ENCODE measurements at places on chromosomes 12 and 14. TPM values are rescaled to one million over a fixed set of nuclear protein-coding genes. Genes with fewer than 3 reads are reported as not detected.

Gene ASIC1
- total RNA-seq, result 4.2 TPM

Gene TMEM229B
- total RNA-seq, result 4.4 TPM

GRCh38 chr14:94536836-94537235 lies 24.4 kb upstream of the SERPINA4 start:
- DNase-seq, result no peak

Gene LTA4H
- total RNA-seq, result 38.4 TPM

DNA sequence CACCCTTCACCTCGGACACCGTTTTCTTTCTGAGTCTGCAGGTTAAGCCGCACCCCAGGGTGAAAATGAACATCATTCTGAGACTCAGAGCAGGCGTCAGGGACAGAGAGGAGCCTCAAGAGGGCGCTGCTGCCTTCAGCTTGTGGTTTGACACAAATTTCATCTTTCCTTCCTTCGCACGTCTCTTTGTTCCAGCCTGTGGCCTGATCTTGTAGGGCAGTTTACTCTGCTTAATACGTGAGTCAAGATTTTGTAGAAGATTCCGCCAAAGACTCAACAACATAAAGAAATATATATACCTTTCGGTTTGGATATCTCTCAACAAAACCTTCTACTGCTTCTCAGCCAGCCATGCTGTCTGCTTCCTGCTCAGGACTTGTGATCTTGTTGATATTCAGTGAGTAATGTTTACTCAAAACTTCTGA lies 329.3 kb upstream of the OR4E1 start:
- DNase-seq, result no peak

DNA sequence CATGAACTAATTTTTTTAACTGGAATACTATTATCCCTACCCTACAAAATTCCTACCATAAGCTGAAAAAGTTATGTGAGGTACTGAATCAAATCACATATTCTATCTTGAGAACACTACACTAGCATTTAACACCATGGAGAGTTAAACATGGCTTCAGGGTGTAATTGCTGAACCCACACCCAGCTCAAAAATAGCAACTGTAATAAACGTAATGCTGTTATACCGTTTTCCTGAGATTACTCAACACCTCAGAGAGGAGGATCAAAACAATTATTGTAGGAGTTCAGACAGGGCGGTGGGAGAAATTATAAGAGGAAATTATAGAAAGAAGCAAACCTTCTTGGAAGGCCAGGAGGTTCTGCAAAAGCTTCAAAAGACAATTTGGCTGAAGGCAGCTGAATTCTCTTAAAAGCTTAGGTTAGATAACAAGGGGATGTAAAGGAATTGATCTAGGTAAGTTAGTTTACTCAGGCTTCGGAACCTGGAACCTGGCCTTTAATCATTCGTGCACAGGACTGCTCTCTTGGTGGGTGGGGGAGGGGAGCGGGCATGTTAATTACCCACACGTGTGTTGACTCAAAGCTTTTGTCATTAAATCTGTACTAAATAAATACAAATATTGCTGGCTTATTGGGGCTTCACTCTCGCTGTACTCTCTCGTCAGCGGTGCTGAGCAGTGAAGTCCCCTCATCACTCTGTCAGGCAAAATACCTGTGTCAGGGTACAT lies 12.1 kb upstream of the IPO8 start:
- DNase-seq, result no peak

DNA sequence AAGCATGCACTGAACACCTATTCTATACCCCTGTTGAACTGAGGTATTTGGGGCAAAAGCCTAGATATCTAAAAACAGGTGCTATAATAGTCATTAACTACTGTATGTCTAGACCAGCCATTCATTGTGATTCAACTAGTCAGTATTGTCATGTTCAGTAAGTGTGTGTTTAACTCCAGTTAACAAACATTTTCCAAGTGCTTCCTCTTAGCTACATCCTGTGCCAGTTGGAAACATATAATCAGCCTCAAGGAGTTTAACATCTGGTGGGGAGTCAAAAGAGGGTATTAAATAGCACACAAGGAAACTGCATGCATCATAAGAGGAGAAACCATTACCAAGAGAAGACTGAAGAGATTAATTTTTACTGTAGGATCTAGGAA lies 20.4 kb downstream of the TMTC1 start:
- no peak for DNase-seq

GRCh38 chr14:101897326-101897725 lies 67.0 kb upstream of the DYNC1H1 start:
- DNase-seq, result no peak

Gene KRT3
- not detected for total RNA-seq

DNA sequence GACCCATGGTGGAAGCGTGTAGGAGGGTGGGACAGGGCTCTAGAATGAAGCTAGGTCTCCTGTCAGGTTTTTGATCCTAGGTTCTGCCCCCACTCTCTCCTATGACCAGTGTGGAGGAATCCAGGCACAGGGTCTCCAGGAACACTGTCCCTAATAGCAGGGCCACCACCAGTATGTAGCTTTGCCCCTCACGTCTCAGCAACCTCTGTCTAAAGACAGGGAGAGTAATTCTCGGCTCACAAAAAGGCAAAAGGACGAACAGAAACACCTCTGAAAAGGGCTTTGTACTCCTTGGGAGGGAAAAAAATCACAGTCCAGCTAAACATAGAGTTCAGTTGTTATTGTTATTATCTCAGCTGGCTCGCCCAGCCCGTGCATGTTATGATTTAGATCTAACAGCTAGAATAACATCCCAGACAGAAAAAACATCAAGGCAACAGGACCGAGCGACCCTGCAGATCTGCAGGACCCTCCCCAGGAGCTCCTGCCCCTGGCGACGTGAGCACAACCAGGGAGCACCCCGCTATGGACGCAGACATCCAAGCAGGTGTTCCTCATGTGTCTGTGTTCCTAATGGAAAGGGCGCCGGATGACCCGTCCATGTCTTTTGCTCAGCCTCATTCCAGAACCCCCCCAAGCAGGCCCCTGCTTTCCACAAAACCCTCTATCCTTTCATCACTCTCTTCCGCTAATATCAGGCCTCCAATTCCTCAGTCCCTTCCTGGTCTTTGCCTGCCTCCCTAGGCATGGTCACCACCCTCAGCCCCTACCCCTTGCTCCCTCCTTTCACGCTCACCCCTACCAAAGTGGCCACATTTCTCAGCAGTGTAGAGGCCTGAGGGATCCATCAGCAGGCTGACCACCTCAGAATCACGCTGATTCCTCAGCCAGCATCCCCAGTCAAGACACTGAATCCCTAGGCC lies 14.2 kb upstream of the SLC6A12 start:
- DNase-seq, result peak; percentile 63

DNA sequence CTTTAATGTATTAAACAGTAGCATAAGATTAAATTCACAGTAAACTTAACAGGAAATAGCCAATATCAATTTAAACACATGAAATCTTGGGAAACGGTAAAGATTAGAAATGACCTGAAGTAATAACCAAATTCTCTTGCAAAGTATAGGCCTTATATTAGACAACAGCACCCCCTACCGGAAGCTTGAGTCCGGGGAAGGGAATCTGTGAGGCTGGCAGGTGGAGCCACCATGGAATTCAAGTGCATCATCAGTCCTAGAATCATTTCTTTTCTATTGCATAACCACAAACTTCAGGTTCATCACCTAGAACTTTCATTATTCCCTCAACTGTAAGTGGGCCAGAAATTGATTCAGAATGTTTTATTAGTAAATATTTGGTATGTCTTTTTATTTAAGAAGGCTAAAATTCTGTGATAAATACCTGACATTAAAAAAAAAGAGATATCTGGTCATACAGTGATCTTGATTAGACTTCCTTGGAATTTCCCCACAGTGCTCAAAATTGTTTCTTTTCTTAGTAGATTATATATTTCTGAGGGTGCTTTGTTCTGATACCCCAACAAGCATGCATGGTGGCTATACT lies 48.6 kb downstream of the AP5M1 start:
- DNase-seq, result no peak

- no peak for DNase-seq
Observed at GRCh38 chr12:118144499-118144898, 8.6 kb downstream of the PEBP1 start.

DNA sequence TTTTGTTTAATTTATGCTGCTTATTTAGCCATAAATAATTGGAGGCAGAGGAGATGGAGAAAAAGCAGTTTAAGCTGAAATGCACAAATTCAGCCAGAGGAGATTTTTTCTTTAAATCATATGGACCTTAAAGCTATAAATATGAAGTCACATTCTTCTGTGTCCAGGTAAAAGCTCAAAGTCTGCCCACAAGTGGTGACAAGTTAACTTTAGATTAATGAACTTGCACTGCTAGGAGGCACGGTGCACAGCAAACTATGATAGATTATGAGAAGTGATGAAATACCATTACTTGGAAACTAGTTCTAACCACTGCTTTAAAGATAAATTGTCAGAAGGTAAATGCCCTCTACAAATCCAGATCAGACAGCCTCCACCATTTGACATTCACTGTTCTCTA lies 69.0 kb downstream of the IFT81 start:
- no peak for DNase-seq

Gene CLEC2A
- not detected for total RNA-seq

Gene POU6F1
- total RNA-seq, result 18.1 TPM

DNA sequence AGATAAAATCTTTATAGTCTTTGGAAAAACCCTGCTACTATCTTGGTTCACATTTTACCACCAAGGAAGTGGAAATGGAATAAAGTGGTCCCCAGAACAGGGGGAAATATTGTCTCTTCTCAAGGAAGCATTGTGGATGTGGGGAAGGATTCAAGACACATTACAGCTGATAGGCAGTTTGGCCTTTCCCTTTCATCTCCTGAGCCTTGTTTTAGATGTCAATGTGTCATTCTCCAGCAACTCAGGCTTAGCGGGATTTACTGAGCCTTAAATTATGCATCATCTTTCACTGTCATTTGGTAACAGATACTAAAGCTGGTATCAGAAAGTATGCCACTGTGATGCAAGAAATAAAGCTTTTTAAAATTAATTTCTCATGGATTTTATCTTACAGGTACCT lies 136.2 kb downstream of the STXBP6 start:
- DNase-seq, result no peak

DNA sequence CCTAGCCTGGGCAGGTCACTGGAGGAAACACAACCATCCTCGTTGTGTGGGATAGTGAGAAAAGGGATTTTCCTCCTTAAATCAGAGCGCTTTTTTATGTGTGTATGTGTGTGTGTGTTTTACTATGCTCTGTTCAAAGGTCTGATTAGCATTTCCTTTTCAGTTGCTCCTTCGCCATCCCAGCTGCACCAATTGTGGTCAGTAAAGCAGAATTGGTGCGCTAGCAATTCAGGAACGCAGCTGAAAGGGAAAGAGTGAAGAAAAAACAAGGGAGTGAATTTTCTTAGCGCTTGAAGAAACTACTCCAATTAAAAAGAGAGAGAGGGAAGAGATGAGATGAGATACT lies 173.3 kb upstream of the PARP11 start:
- no peak for DNase-seq

- DNase-seq, result no peak
Observed at GRCh38 chr14:99030454-99030853, 241.5 kb downstream of the BCL11B start.

GRCh38 chr14:69460093-69460701 lies 24.3 kb upstream of the PLEKHD1 start:
- no peak for DNase-seq

- no peak for DNase-seq
Observed at GRCh38 chr12:120674097-120674636, 12.8 kb upstream of the MLEC start.

DNA sequence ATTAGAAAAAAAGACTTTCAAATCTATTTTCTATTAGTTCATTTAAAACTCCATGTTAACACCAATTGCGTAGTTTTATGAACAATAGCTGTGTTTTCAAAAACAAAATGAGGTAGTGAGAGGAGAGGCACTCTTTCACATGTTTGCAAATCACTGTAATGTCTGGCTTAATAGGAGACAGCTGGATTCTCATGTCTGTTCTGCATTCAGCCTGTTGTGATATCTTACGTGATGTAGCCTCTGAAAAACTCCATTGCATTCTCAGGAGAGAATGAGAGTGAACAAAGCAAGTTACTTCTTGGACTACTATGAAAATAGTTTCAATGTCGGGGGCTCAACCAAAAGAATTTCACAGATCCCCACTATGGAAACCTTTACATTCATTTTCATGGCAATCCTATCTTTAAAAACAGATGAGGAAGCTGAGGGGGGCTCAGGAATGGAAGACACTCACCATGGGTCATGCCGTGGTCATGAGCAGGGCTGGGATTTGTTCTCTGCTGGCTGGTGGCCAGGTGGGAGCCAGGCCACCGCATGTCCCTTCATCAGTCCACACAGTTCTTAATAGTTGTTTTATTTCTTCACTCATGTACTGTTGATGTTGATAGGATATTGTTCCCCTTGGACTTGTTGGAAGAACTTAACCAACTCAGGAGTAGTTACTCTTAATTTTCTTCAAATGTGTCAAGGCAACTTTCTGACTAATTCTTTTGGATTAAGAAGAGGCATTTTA lies 346.2 kb upstream of the FAR2 start:
- no peak for DNase-seq
